H4 (cell line): ENCODE measurements at places on chromosomes 5 and 9. TPM values are rescaled to one million over a fixed set of nuclear protein-coding genes. Genes with fewer than 3 reads are reported as not detected.

- no peak for DNase-seq
Measured at GRCh38 chr9:13487071-13487470, 207.6 kb upstream of the MPDZ start.

- DNase-seq: no peak
Measured at GRCh38 chr9:99998266-99998665, 91.8 kb downstream of the STX17 start.

DNA sequence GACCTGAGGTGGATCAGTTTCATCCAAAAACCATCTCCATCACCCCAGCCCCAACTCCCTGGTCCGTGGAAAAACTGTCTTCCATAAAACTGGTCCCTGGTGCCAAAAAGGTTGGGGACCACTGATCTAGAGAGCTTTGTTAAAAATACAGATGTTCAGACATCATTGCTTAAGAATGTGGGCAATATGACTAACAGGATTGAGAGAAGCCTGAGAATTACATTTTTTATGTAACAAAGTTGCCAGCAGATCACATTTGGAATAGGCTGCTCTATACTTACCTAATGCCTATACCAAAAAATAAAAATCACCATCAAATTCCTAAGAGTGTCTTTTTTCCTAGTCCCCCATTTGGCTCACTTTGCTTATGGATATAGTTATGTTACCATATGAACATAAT, 143.3 kb downstream of the RAPGEF6 start:
- no peak for DNase-seq

DNA sequence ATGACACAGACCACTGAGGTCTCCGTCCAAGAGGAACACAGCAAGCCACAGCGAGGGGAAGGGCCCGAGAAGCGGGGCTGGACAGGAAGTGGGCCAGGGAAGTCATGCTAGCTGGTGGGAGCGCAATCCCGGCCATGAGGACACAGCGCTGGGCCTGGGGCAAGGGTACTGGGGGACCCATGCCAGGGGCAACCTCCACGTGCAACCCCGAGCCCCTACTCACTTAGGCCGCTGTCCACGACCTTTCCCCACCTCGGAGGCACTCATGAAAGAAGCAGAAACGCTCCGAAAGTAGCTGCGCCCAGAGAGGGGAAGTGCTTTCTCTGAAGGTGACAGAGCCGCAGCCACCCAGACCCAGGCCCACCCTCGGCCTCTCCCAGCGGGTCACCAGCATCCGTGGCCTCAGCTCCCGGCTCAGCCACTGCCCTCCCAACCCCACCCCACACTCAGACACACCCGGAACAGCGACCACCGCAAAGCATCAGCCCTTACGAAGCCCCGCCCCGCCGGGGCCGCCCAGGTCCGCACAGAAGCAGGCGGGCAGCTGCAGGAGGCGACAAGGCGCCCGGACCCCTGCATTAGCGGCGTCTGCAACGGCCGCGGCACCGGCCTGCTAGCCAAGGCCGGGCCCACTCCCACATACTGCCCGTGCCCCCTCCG, 782 bp downstream of the BICD2 start:
- no peak for DNase-seq

DNA sequence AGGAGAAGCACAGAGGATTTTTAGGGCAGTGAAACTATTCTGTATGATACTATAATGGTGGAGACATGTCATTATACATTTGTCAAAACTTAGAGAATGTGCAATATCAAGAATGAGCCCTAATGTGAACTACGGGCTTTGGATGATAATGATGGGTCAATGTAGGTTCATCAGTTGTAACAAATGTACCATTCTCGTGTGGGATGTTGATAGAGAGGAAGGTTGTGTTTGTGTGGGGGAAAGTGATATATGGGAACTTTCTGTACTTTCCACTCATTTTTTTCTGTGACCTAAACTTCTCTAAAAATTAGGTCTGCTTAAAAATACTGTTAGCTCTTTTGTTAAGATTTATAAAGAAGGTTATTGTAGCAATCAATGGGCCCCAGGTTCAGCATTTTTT, 138.9 kb downstream of the SPATA31D1 start:
- DNase-seq: no peak

GRCh38 chr5:139395844-139396640, 1.1 kb upstream of the PROB1 start:
- DNase-seq: no peak

- DNase-seq: no peak
Measured at GRCh38 chr5:132788508-132788907, 11.5 kb upstream of the SEPTIN8 start.

DNA sequence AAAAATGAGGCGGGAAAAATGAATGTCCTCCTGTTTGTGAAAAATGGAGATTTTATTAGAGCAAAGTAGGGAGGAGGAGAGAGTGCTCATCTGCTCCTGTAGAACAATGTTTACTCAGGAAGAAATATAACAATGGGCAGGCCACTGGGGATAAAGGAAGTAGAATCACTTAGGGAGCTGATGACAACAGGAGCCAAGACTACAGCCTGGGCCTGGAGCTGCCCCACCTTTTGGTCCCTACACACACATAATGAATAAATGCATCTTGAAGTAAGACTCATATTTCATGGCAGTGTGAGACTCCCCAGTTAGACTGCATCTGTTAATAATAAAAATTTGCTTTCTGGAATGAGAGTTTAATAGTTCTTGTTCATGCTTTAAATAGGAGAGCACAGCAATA, 1939.8 kb downstream of the EFNA5 start:
- no peak for DNase-seq

DNA sequence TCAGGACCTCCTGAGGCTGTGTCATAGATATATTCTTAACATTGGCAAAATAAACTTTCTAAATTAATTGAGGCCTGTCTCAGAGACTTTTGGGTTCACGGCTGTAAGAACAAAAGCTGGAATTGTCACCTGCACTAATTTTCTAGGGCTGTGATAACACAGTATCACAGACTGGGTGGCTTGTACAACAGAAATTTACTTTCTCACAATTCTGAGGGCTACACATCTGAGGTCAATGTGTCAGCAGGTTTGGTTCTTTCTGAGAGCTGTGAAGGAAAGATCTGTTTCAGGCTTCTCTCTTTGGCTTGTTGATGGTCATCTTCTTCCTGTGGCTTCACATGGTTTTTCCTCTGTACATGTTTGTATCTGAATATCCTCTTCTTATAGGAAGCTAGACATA, 29.2 kb upstream of the NFIL3 start:
- no peak for DNase-seq

GRCh38 chr9:27382308-27382707, 85.4 kb upstream of the EQTN start:
- DNase-seq: no peak

GRCh38 chr5:58543723-58544122, 39.2 kb upstream of the RAB3C start:
- DNase-seq: no peak

DNA sequence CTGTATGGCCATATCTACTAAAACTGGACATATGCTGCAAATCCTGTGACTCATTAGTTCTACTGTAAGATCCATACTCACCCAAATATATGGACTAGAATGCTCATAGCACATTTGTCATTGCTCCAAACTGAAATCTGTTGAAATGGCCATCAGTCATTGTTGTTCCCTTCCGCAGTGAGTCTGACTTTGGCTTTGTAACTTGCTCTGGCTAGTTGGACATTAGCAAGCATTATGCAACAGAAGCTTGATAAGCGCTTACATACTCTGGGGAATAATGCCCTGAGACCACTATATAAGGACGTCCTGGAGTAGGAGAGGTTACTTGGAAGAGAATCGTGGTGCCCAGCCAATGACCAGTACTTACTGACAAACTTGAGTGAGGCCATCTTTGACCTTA, 9.0 kb downstream of the KIAA1958 start:
- DNase-seq: no peak

GRCh38 chr5:124315741-124316415, 430.6 kb downstream of the ZNF608 start:
- DNase-seq: no peak

GRCh38 chr9:7970681-7971330, 171.2 kb upstream of the DMAC1 start:
- DNase-seq: no peak

GRCh38 chr5:137760719-137761516, 6.8 kb upstream of the HNRNPA0 start:
- peak; percentile 27 for DNase-seq

DNA sequence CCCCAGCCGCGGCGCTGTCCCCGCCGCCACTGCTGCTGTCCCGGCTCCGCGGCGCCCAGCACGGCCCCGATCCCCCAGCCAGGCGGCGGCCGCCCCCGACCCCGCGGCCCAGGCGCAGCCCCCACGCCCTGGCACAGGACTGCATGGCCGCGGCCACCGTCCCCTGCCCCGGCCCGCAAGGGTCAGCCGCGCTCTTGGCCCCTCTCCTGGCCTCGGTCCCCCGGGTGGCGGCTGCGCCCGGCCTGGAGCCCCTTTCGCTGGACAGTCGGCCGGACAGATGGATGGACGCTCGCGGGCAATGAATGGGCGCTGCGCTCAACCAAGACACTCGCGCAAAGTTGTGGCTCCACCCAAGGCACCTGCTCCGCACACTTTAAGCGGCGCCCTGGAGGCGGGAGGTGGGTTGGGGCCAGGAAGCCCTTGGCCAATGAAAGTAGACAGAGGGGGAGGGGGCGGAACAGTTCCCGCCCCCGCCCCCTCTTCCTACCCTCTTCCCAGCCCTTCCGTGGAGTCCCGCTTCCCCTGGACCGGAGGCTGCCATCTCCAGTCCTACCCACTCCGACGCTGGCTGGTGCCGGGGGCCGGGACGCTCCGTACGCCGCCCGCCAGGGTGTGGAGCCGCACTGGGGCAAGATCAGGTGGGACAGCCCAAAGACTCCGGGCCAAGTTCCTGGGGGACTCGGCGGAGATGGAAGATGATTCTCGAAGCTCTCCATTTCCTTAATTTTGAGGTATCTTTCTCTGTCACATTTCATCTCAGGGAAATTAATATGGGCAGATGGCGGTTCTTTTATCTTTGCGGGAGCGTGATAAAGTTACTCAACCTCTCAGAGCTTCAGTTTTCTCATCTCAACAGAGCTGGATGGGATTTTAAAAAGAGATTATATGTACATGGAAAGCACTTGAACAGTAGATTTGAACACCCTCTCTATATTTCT, at the start of gene GLDC:
Gene GLDC, minus strand, starts transcription at position 375 of the 938 bp plus-strand sequence. Its CDS starts 230 bp downstream, at position 145.
- DNase-seq: no peak

GRCh38 chr5:122312591-122313406, 762 bp downstream of the SNCAIP start:
- DNase-seq: no peak

- no peak for DNase-seq
Measured at GRCh38 chr9:91949392-91949945, 559 bp downstream of the ROR2 start.

- DNase-seq: no peak
Measured at GRCh38 chr5:156896546-156896945, 46.5 kb downstream of the PPP1R2B start.

DNA sequence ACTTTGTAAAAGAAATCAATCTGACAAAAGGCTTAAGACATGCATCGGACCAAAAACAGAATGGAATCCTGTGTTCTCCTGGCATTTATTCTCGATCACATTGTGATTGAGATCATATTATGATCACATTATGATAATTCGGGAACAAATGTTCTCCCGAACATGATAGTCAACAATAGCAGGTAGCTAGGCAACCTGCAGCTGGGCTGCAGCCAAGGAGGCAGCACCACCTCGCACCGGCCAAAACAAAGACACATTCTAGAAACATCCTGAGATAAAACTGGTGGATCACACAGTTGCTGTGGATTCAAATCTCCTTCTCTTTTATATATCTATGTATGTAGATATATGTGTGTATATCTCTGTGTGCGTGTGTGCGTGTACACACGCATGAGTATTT, 480.6 kb upstream of the CYLC2 start:
- DNase-seq: no peak

DNA sequence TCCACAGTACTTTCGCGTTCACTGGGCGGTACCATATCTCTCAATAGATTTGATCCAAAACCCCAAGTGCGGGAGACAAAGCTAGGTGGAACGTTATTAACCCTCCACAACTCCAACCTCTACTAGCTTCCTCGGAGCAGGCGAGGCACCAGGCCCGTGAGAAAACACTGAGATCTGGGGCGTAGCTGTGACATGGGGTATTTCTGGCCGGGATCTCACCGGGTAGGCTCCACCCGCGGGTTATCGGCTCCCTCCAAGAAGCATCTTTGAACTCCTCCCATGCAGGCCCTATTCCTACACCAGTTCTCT, 350 bp upstream of the SLC25A46 start:
- no peak for DNase-seq

- DNase-seq: no peak
Measured at GRCh38 chr9:131094622-131095021, 1.7 kb upstream of the AIF1L start.

DNA sequence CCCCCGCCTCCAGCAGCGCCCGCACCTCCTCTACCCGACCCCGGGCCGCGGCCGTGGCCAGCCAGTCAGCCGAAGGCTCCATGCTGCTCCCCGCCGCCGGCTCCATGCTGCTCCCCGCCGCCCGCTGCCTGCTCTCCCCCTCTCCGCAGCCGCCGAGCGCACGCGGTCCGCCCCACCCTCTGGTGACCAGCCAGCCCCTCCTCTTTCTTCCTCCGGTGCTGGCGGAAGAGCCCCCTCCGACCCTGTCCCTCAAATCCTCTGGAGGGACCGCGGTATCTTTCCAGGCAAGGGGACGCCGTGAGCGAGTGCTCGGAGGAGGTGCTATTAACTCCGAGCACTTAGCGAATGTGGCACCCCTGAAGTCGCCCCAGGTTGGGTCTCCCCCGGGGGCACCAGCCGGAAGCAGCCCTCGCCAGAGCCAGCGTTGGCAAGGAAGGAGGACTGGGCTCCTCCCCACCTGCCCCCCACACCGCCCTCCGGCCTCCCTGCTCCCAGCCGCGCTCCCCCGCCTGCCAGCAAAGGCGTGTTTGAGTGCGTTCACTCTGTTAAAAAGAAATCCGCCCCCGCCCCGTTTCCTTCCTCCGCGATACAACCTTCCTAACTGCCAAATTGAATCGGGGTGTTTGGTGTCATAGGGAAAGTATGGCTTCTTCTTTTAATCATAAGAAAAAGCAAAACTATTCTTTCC, 19.3 kb downstream of the CDKN2A start:
- no peak for DNase-seq

- DNase-seq: no peak
Measured at GRCh38 chr9:28389411-28389810, 816.1 kb upstream of the C9orf72 start.

GRCh38 chr9:116074658-116075057, 78.9 kb upstream of the PAPPA start:
- DNase-seq: no peak

- DNase-seq: peak; percentile 54
Measured at GRCh38 chr5:64811050-64811640, 42.4 kb downstream of the CWC27 start.

MAMDC2 gene
- total RNA-seq: not detected in 2 replicates

CCNO gene
- total RNA-seq: 1.4 and 2.4 TPM in 2 replicates

PCDHB4 gene
- total RNA-seq: 0.21 TPM in 1 of 2 replicates, not detected in the other

TERT gene
- 0.04 and 0.23 TPM in 2 replicates for total RNA-seq

CNTFR gene
- 0.15 and 0.55 TPM in 2 replicates for total RNA-seq

ENTR1 gene
- 36.5 and 51.3 TPM in 2 replicates for total RNA-seq

WNK2 gene
- total RNA-seq: 0.02 TPM in 1 of 2 replicates, not detected in the other

LAMC3 gene
- 0.49 and 0.60 TPM in 2 replicates for total RNA-seq

LECT2 gene
- not detected in 2 replicates for total RNA-seq

PDLIM7 gene
- 127 and 138 TPM in 2 replicates for total RNA-seq

LCN10 gene
- not detected in 2 replicates for total RNA-seq
